Thoracic aorta (tissue), 2 donors: ENCODE measurements at places on chromosomes 2 and 18.

- no peak for DNase-seq
Measured at GRCh38 chr2:221962186-221962585, 336.6 kb downstream of the PAX3 start.

DNA sequence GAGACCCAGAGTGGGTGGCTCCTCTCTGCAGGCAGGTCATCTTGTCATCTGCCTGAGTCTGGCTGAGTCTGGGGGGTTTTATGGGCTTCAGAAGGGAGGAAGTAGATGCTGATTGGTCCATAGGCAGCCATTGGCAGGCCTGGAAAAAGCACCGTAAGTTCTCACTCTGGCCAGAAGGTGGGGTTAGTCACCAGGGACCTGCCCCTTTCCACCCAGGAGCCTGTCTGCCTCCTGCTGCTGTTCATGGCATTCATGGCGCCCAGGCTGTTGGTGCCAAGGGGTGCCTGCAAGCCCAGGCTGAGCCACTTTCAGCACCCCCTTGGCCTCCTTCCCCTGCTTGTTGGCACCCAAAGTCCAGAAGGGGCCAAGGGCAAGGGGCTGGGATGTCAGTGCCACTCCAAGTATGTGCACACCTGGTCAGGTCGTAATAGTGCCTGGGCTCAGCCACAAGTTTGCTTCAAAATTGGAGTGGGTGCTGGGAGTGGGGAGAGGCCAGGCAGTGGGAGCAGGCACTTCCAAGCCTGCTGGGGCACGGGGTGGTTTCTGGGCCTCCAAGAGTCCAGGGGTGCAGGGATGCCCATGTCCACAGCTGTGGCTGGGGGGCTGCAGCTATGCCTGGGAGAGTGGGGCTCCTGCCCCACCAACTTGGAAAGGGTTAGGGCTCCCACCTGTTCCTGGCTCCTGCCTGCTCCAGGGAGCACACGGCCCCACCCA lies 178.1 kb downstream of the FAM210A start:
- DNase-seq = no peak

DNA sequence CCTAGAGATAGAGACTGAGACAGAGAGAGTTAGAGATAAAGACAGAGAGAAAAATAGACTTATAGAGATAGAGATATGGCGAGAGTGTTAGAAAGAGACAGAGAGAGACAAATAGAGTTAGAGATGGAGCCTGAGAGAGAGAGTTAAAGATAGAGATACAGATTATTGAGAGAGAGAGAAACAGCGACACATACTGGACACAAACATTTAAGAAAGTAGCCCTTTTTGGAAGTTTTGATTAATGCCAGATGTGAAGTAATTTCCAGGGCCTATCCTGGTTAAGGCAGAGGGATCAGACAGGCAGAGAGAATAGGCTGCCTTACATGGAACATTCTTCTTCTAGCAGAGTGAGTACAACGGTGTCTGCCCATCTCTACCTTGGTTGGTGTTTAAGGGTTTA lies 311.6 kb upstream of the CDH7 start:
- no peak for DNase-seq

- no peak for DNase-seq
Measured at GRCh38 chr2:70647873-70648481, 94.4 kb upstream of the TGFA start.

DNA sequence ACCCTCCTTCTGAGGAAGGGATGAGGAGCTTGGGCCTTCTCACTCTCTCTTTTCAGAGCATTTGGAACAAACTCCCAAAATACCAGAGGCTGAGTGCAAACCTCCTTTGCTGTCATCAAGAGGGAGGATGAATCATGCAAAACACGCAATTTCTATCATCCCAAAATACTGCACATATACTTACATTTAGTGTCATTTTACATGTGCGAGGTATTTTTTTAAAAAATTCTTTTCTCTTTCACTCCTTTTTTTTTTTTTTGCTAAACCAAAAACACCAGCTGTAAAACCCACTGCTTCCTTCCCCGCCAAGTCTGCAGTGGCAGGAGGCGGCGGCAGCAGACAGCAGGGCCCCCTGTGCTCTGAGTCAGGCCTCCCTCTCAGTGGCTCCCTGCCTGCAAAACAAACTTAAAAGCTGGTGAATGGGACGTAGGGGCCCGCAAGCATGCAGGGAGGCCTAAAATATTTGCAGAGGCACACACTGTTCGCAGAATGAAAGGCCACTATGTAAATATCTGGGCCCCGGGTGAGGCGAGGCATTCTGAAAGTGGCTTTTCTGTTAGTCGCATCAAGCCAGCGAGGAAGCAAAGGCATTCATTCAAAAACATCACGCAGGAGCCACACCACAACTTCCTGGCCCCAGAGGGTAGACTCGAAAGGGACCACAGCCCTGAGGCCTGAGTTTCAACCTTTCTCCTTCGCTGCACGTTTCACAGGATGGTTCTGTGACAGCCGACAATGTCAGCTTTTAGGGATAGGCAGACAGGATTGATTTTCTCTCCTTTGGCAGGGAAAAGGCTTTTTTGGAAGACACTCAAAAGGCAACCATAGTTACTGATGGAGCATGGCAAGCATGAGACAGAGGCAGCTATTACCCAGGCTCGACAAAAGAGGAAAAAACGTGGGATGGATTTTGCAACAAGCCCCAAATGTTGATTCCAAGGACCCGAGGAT lies 73.4 kb downstream of the ACTR2 start:
- peak; percentile 34 for DNase-seq

GRCh38 chr2:45261746-45262145 lies 252.5 kb upstream of the SIX2 start:
- DNase-seq = no peak

GRCh38 chr2:11054783-11055678 lies 100.2 kb upstream of the SLC66A3 start:
- DNase-seq = no peak

DNA sequence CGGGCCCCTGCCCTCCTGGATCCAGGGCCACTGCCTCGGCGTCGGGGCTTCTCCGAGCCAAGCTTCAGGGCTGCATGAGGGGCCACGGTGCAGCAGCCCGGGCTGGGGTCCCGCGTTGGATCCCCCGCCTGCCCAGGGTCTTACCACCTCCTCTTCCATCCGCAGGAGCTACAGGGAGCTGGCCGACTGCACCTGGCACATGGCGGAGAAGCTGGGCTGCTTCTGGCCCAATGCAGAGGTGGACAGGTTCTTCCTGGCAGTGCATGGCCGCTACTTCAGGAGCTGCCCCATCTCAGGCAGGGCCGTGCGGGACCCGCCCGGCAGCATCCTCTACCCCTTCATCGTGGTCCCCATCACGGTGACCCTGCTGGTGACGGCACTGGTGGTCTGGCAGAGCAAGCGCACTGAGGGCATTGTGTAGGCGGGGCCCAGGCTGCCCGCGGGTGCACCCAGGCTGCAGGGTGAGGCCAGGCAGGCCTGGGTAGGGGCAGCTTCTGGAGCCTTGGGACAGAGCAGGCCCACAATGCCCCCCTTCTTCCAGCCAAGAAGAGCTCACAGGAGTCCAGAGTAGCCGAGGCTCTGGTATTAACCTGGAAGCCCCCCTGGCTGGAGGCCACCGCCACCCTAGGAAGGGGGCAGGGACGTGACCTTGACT lies 52.1 kb downstream of the RAMP1 start:
- no peak for DNase-seq
